ENCODE measurements at places on chromosomes 16 and 17. TPM values are rescaled to one million over a fixed set of nuclear protein-coding genes. Genes with fewer than 3 reads are reported as not detected.

The CASKIN1 gene
- not detected for total RNA-seq

The MILR1 gene
- total RNA-seq = 3.7 TPM

The SEZ6L2 gene
- total RNA-seq = 19.4 TPM

The CDH13 gene
- total RNA-seq = 49.1 TPM

The PIMREG gene
- total RNA-seq = not detected

- no peak for DNase-seq
- no peaks in the 10 kb centered on the region for H3K4me1 ChIP-seq
- peak overlapping the region; percentile 87 for H3K27ac ChIP-seq
- no peaks in the 10 kb centered on the region for H3K27me3 ChIP-seq
These were observed 1.7 kb upstream of the NLRP1 start for GRCh38 chr17:5585836-5586521.

DNA sequence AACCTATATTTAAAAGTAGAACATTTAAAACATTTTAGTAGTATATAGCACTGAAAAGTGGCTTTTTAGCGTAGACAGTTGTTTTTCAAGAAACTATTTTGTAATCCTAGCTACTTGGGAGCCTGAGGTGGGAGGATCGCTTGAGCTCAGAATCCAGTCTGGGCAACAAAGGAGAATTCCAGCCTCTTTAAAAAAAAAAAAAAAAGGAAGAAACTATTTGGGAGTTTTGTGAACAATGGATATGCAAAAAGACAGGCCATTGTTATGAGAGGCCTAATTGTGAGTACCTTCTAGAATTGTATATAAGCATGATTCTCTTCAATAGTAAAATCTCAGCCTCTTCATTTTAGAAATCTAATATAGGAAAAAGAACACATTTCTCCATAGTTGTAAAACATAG lies 17.6 kb downstream of the OMG start:
- no peaks in the 10 kb centered on the region for H3K27me3 ChIP-seq
- no peak overlapping the region for H3K4me3 ChIP-seq
- DNase-seq = no peak
- H3K27ac ChIP-seq = no peak overlapping the region
- H3K36me3 ChIP-seq = no peaks in the 10 kb centered on the region
- no peaks in the 10 kb centered on the region for H3K4me1 ChIP-seq

- H3K36me3 ChIP-seq = no peaks in the 10 kb centered on the region
- H3K27me3 ChIP-seq = no peaks in the 10 kb centered on the region
- H3K27ac ChIP-seq = no peak overlapping the region
- no peaks in the 10 kb centered on the region for H3K4me1 ChIP-seq
- no peak overlapping the region for H3K4me3 ChIP-seq
These were observed 650 bp upstream of the OTOP3 start for GRCh38 chr17:74935048-74935447.

GRCh38 chr17:42675965-42676423 lies 800 bp downstream of the PLEKHH3 start:
- peak overlapping the region; percentile 89 for H3K27ac ChIP-seq
- peak; percentile 54 for DNase-seq
- H3K4me3 ChIP-seq = peak overlapping the region; percentile 91
- no peaks in the 10 kb centered on the region for H3K27me3 ChIP-seq
- peaks cover 22% of the 10 kb centered on the region for H3K4me1 ChIP-seq
- H3K36me3 ChIP-seq = no peaks in the 10 kb centered on the region

GRCh38 chr17:66541461-66542128 lies 239.2 kb downstream of the PRKCA start:
- H3K27me3 ChIP-seq = no peaks in the 10 kb centered on the region
- no peaks in the 10 kb centered on the region for H3K36me3 ChIP-seq
- H3K27ac ChIP-seq = peak overlapping the region; percentile 81

DNA sequence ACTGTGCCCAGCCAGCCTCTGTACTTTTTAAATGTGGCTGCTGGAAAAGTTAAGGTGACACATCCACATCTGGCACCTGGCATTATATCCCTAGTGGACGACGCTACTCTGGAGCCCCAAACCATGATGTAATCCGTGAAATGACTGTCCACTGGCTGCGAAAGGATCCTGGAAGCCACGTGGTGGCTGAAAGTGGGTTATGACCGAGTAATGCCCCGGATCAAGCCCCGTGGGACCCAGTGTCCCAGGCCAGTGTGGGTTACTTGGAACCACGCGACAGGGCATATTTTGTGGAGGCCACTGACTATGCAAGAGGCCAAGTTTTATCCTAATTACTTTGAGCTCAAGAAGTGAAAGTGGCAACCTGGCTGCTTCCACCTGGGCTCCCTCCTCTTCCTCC lies 79.6 kb downstream of the PGS1 start:
- no peak overlapping the region for H3K4me3 ChIP-seq
- H3K27me3 ChIP-seq = no peaks in the 10 kb centered on the region
- H3K4me1 ChIP-seq = no peaks in the 10 kb centered on the region
- DNase-seq = no peak

GRCh38 chr17:44113868-44114840 lies 9.3 kb downstream of the HDAC5 start:
- no peaks in the 10 kb centered on the region for H3K27me3 ChIP-seq
- no peaks in the 10 kb centered on the region for H3K36me3 ChIP-seq
- H3K4me1 ChIP-seq = peaks cover 18% of the 10 kb centered on the region
- H3K27ac ChIP-seq = peak overlapping the region; percentile 36
- no peak for DNase-seq

- H3K27me3 ChIP-seq = no peaks in the 10 kb centered on the region
- no peak for DNase-seq
- H3K4me3 ChIP-seq = no peak overlapping the region
- H3K4me1 ChIP-seq = peaks cover 3% of the 10 kb centered on the region
- H3K27ac ChIP-seq = no peak overlapping the region
- H3K36me3 ChIP-seq = no peaks in the 10 kb centered on the region
These were observed 19.3 kb downstream of the CMTM3 start for GRCh38 chr16:66623755-66624154.

- H3K27me3 ChIP-seq = no peaks in the 10 kb centered on the region
- no peak overlapping the region for H3K27ac ChIP-seq
- H3K36me3 ChIP-seq = no peaks in the 10 kb centered on the region
- no peaks in the 10 kb centered on the region for H3K4me1 ChIP-seq
- H3K4me3 ChIP-seq = no peak overlapping the region
These were observed 138.7 kb downstream of the SALL1 start for GRCh38 chr16:51012396-51012795.
